ENCODE measurements at places on chromosomes 1 and 21. TPM values are rescaled to one million over a fixed set of nuclear protein-coding genes. Genes with fewer than 3 reads are reported as not detected.

NEK2 gene
- polyA plus RNA-seq, result 6.9 TPM

C1orf53 gene
- 2.9 TPM for polyA plus RNA-seq

AGO4 gene
- polyA plus RNA-seq, result 27.0 TPM

C4BPA gene
- polyA plus RNA-seq, result 0.50 TPM

OR2T29 gene
- not detected for polyA plus RNA-seq

SLC1A7 gene
- polyA plus RNA-seq, result 0.11 TPM

CYP4A11 gene
- polyA plus RNA-seq, result 3.1 TPM

FTCD gene
- 6.0 TPM for polyA plus RNA-seq

VSIG8 gene
- 0.09 TPM for polyA plus RNA-seq
